ENCODE measurements at places on chromosomes 16 and 17.

- no peak for DNase-seq
Measured at GRCh38 chr16:10983159-10983558, 38.8 kb downstream of the CLEC16A start.

- no peak for DNase-seq
Measured at GRCh38 chr16:74999609-75000480, 1.0 kb downstream of the ZNRF1 start.

DNA sequence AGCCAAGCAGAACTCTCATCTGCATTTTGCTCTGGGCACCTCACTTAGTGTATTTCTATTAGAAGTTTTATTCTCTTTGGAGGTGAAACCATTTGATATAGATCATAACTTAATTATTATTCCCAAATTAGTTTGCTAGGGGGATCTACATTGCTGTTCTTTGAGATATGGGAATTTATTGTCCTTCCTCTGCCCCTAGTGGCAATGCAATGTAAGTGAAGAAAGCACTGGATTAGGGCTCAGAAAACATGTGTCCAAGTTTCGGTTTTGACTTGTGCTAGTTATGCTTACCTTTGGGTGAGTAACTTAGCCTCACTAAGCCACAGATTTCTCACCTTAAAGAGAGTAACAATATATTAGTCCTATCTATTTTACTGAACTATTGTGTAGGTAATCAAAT, 2.9 kb downstream of the KRT39 start:
- DNase-seq = peak; percentile 29

DNA sequence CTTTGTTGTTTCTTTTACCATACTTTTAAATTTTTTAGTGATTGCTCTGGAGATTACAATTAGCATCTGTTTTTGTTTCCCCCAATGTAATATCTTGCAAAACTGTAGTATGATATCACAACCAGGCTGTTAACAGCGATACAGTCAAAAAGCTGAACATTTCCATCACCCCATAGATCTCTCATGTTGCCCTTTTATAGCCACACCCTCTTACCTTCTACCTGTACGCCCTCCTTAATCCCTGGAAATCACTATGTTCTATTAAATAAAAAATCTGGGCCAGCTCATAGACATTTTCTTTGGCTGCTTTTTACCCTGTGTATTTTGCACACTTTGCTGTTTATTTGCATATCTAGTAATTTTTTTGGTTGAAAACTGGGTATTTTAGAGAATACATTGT, 67.2 kb upstream of the NACA2 start:
- DNase-seq = no peak

DNA sequence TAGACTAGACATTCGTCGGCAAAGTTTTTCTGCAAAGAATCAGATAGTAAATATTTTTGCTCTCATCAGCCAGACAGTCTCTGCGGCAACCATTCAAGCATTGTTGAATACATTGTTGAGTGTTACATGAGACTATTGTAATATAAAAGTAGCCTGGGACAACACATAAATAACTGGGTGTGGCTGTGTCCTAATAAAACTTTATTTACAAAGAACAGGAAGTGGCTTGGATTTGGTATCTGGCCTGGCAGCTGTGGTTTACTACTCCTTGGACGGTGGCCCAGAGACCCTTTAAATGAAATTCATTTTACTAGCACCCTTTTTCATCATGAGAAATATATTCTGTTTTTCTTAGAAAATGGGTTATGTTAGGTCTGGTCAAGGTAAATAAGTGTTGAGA, 297.2 kb downstream of the WWOX start:
- no peak for DNase-seq

- DNase-seq = no peak
Measured at GRCh38 chr16:59469266-59469665, 735.1 kb upstream of the GOT2 start.

GRCh38 chr17:67514998-67515397, 137.9 kb downstream of the PITPNC1 start:
- no peak for DNase-seq

DNA sequence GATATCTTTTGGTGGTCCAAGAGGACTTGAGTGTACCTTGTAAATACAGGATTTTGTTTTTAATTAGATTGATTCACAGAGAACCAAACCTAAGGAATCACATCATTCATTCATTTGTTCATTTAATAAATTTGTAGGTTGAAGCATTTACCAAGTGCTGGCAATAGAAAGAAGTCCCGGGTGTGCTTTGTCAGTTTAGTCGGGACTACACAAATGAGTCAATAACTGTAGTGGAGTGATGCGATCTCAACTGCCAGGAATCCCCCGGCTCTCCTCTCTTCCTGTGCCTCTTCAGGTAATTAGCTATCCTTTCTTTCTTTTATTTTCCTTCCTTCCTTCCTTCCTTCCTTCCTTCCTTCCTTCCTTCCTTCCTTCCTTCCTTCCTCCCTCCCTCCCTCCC, 1.4 kb upstream of the WWOX start:
- no peak for DNase-seq

GRCh38 chr16:23155445-23156049, 6.3 kb upstream of the USP31 start:
- peak; percentile 37 for DNase-seq

GRCh38 chr17:11412654-11413053, 171.6 kb downstream of the SHISA6 start:
- DNase-seq = no peak

GRCh38 chr16:4570086-4570485, 13.9 kb downstream of the C16orf96 start:
- no peak for DNase-seq

GRCh38 chr16:23060458-23061320, 88.6 kb downstream of the USP31 start:
- peak; percentile 66 for DNase-seq

DNA sequence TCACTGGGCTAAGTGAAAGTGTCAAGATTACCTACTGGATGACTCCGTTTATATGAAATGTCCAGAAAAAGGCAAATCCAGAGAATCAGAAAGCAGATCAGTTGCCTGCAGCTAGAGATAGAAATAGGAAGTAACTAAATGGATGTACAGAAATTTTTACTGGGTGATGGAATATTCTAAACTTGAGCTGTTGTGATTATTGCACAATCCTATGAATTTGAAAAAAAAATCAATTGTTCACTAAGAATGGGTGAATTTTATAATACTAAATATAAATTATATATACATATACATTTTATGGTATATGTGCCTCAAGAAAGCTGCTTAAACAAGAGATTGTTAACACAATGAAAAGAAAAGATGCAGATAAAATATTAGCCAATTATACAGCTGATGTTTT, 181.1 kb upstream of the C16orf82 start:
- DNase-seq = no peak

- no peak for DNase-seq
Measured at GRCh38 chr16:2675714-2676113, 6.6 kb upstream of the KCTD5 start.

GRCh38 chr16:56357765-56358322, 67.5 kb downstream of the AMFR start:
- DNase-seq = no peak

- no peak for DNase-seq
Measured at GRCh38 chr17:3035256-3035967, 28.0 kb downstream of the OR1D5 start.

GRCh38 chr16:9199311-9199710, 107.9 kb downstream of the HAPSTR1 start:
- DNase-seq = no peak

GRCh38 chr17:28899212-28899815, 1.8 kb upstream of the FLOT2 start:
- DNase-seq = peak; percentile 48

- DNase-seq = no peak
Measured at GRCh38 chr16:52383119-52383518, 163.8 kb downstream of the TOX3 start.

GRCh38 chr17:64028874-64029464, 8.5 kb upstream of the ICAM2 start:
- peak; percentile 79 for DNase-seq

- DNase-seq = no peak
Measured at GRCh38 chr17:4551796-4552525, 3.2 kb downstream of the MYBBP1A start.

DNA sequence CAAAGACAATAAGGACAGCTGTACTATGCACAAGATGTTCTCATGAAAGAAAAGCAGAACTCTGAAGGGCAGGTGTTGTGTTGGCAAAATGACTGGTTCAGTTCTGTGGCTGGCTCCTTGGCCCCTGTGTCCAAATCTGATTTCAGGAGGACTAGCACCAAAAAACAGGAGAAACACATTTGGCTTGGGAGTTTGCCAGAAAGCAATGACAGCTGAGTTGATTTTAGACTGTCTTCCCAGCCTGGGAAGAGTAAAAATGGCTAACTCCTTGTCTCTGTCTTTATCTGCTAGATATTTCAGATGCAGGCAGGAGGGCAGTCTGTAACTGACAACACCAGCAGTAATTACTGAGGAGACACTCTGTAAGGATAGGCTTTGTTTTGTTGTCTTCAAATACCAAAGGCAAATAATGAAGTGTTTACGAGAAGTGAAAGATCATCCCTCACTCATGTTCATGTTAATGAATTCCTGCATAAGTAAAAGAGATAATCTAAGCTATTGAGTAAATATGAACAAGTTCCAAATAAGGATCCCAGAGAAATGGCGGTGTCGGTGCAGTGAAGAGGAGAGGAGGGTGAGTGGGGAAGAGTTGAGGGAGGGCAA, 989.0 kb downstream of the CDH11 start:
- no peak for DNase-seq

DNA sequence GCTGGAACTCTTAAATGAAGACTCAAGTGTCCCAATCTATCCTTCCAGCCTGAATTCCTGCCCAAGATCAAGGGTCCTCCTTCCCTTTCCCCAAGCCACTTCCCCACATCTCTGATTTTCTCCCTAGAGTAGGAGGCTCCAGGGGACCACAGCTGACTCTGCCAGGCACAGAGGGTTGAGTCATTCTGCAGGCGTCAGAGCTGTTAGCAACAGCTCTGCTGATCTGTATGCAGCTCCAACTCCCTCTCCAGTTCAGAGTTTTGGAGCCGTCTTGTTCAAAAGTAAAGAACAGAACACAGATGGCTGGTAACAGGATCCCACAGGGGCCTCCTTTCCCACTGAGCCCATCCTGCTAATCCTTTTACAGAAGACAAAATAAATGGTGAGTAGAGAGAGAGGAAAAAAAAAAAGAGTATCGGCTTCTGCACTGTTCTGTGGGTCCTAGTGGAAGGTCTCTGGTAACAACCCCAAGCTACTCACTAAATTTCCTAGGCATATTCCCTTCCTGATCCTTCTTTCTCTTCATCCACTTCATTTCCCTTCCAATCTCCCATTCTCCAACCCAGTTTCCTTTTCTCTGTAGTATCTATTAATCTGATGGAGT, 13.4 kb upstream of the TAOK1 start:
- DNase-seq = no peak

GRCh38 chr16:67883872-67884261, 818 bp upstream of the NRN1L start:
- peak; percentile 48 for DNase-seq

DNA sequence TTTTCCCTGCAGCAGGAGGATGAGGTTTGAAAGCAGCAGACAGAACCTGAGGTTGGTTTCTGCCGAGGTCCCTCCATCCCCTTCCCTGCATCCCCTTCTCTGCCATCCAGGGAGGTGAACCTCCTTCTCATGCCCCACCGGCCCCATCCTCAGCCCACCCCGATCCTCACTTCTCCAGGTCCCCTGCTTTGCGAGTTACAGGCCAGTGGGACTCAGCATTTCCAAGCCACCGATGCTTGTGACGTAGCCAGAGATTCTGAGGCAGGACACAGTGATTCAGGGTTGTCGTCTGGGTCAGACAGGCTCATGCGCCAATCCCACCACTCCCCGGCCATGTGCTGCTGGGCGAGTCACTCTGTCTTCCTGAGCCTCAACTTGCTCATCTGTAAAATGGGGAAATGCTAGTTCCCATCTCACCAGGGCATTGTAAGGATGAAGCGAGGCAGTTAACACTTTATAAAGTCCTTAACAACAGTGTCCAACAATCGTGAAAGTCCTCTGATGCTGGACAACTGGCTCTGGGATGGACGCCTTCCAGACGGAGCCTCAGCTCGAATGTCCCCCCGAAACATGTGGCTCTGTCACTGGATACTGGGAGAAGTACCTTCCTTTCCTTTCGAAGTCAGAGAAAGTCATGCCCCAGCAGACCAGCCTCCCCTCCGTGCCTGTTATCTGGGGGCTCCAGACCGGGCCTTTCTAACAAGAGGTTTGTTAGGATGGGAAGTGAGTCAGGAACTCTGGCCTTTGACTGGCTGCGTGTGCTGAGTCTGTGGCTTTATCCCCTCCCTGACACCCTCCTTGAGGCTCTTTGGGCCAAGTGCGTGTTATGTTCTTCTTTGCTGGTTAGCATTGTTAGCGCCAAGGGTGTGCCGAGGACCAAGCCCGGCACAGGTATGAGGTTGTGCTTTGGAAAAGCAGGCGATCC, 21.9 kb downstream of the SEC14L5 start:
- DNase-seq = peak; percentile 52

- DNase-seq = no peak
Measured at GRCh38 chr16:70592106-70592571, 54.2 kb upstream of the IL34 start.

DNA sequence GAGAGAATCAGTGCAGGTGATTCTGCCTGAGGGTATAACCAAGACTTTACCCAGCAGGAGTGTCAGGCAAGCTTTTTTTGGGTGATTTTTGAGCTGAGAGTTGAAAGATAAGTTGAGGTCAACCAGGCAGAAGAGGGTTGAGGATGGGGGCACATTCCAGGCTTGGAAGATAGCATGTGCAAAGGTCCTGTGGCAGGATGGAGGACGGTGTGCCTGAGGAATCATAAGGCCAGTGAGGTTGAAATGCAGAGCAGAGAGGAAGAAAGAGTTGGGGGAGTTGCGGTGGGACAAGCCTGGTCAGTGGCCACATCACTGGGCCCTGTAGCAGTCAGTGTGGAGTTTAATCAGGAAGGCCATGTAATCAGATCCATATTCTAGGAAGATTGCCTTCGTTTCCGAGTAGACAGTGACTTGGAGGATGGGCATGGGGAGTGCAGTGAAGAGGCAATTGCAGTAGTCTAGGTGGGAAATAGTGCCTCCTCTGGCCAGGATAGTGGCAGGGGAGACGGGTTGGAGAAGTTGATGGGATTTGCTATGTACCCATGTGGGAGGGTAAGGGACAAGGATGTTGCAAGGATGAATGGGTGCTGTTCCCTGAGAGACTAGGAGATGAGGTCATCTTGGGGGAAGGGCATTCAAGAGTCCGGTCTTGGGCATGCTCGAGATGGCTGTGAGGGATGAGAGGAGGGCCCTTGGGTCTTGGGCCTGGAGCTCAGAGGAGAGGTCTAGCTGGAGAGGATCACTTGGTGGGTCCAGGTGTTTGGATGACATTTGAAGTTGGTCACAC, 3.9 kb downstream of the PLEKHG4 start:
- no peak for DNase-seq

GRCh38 chr17:15341385-15341849, at the start of gene TEKT3:
TEKT3 (minus strand) TSS chr17:15341597; CDS start chr17:15331585, 10,012 bp downstream.
- DNase-seq = peak; percentile 19

GRCh38 chr17:57634713-57635465, 110.2 kb downstream of the CCDC182 start:
- no peak for DNase-seq

DNA sequence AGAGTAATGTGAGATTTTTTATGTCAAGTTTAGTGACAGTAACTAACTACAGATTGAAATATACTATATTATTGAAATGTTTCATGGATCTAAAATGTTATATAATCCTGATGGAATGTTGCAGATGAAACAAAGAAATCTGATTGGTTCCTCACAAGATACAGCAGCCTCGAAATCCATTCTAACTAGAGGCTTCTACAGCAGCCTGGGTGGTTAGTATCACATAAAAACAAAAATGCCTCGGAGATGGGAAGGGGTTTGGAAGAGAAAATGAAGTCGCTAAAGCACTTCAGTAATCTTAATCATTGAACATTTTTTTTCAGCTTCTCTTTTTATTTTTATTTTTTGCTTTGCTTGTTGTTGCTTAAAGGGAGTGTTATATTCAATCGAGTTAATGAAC, 75.2 kb downstream of the TANC2 start:
- no peak for DNase-seq

GRCh38 chr17:7440113-7440833, 961 bp downstream of the FGF11 start:
- peak; percentile 21 for DNase-seq
